NB4 (cell line): ENCODE measurements at places on chromosomes 16 and 17.

- DNase-seq: no peak
Measured at GRCh38 chr17:300881-301280, 51.7 kb downstream of the RPH3AL start.

DNA sequence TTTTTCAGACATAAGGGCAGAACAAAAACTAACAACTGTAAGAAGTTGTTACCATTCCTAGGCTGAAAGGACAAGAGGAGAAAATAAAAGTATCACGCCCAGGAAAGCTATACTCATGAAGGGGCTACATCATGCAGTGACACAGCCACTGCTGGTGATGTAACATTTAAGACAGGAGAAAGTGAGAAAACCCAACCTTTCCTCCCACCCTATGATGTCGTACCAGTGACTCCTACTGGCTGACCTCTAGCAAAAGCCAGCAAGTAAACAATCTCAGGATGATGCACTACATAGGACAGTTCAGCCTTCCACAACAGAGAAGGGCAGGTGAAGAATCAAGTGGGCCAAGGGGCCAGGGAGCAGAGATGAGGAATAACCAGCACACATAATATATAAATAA is 14.0 kb upstream of the OR1E2 start:
- DNase-seq: peak; percentile 60

GRCh38 chr16:72739577-72739976 is 308.4 kb downstream of the ZFHX3 start:
- DNase-seq: no peak

DNA sequence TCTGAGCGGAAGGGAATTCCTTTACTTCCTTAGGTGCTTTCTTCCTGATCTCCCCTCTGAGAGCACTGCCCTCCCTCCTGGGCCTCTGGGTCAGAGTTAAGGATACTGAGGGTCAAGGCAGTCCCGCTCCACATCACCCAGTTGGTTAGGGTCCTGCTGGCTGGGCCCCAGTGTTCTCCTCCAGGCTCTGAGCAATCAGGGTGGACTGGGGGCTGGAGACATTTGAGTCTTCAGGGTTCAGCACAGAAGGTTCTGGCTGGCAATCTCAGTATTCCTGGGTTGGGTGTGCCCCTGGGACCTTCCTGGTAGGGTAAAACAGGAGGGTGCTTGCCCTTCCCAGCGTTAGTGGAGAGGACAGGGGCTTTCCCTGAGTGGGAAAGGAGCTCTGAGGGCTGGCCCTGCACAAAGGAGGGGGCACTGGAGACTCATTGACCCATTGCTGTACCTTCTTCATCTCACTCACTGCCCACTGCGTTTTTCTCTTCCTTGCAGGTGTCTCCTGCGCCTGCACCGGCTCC is 448 bp downstream of the MT1M start:
- no peak for DNase-seq

GRCh38 chr17:29444589-29444988 is 54.4 kb downstream of the TAOK1 start:
- no peak for DNase-seq

DNA sequence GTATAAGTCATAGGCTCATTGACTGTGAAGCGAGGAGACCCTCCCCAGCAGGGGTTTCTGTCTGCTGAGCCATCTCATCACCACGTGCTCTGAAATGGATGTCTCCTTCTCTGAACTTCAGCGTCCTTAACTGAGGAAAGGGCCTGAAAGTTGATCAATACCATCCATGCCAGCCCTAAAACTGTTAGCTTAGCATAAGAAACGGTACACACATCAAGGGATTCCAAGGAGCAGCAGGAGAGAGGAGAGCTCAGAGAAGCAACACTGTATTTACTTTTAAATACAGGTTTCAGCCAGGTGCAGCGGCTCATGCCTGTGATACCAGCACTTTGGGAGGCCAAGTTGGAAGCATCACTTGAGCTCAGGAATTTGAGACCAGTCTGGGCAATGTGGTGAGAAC is 248.9 kb upstream of the TNRC6C start:
- DNase-seq: no peak

DNA sequence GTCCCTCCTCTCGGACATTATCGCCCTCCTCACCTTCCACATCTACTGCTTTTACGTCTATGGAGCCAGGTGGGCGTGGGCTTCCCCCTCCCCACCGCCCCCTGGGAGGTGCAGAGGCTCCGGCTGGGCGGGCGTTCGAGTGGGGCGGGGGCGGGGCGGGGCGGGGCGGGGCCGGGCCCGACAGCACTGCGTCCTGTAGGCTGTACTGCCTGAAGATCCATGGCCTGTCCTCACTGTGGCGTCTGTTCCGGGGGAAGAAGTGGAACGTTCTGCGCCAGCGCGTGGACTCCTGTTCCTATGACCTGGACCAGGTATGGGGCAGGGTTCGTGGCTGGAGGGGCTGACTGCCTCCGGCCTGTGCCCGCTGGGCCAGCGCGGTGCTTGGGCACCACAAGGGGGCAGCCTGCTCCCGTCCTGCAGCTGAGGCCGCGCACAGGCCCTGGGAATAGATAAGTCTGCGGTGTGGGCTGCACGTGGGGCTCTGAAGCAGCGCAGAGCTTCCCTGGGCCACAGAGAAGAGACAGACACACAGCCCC is 9.2 kb downstream of the PIGQ start:
- peak; percentile 84 for DNase-seq

GRCh38 chr17:38511150-38512108 is 83.2 kb downstream of the ARHGAP23 start:
- no peak for DNase-seq

DNA sequence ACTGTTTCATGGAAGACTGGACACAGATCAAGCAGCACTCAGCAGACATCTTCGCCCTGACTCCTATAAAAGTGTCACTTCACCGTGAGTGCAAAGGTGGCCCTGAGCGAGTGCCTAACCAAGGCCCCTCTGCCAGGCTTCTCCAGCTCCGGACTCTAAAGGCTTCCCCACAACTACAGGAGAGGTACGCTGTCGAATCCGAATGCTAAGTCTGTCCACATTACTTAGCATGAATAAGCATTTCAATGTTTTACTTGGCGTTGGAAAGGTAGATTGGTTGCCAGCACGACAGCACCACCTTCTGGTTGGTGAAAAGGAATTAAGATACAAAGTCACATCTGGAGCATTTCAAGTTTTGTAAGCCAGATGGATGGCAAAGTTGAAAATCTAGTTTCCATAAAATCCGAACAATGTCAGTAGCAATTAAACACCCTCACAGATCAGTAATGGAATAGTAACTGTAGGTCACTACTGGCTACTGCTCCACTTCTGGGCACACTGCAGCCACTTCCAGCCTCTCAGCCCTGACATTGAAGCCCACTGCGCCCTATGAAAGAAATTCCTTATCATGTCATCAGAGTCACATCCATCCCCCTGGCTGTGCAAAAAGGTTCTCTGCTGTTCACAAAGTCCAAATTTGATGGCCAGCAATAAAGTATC is 100.9 kb downstream of the PARN start:
- peak; percentile 81 for DNase-seq

GRCh38 chr17:17089796-17090641 is 47.8 kb downstream of the MPRIP start:
- no peak for DNase-seq

DNA sequence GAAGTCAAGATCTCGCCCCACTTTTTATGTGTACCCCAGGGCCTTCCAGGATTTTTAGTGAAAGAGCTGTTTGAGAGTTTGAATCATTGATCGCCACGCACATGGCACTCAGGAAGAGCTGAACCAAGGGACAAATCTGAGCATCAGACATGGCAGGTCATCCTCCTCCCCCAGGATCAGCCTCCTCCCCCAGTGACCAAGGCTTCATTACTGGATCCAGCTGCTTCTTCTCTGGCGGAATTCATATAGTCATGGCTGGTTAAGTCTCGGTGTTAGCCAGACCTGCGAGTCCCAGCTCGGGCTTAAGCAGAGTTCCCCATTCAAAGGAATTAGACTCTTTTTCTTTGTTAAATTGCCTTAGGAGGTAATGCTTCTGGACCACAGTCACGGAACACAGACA is 32.5 kb downstream of the CDRT4 start:
- DNase-seq: no peak
